ENCODE measurements at places on chromosomes 2 and 18.

- DNase-seq = no peak
Observed at GRCh38 chr2:222677981-222678380, 6.5 kb downstream of the MOGAT1 start.

- no peak for DNase-seq
Observed at GRCh38 chr2:240142859-240143258, 2.4 kb upstream of the OTOS start.

DNA sequence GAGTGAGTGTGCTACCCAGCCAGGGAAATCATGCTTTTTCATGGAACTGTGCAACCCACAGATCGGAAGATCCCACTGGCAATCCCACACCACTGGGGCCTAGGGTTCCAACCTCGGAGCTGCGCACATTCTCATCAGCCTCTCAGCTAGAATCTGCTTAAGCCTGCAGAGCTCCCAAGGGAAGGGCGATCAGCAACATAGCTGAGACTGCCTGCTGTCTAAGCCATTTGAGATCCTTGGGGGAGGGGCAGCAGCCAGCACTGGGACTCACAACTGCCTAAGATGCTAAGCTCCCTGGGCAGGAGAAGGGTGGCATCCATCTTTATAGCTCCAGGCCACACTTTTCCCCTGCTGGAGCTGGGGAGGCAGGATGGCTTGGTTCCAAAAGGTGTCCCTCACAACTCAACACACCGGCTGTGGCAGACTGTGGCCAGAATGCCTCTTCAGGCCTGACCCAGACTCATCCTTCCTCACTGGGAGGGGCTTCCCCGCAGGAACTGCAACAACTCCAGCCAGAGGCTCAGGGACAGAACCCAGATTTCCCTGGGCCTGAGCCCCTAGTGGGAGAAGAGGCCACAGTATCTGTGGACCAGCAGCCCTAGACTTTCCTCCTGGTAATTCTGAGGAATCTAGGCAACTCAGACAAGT is 1133.3 kb upstream of the PIK3C3 start:
- no peak for DNase-seq

GRCh38 chr2:229993236-229993635 is 70.9 kb downstream of the FBXO36 start:
- no peak for DNase-seq

GRCh38 chr2:221635949-221636348 is 63.8 kb upstream of the EPHA4 start:
- DNase-seq = no peak

DNA sequence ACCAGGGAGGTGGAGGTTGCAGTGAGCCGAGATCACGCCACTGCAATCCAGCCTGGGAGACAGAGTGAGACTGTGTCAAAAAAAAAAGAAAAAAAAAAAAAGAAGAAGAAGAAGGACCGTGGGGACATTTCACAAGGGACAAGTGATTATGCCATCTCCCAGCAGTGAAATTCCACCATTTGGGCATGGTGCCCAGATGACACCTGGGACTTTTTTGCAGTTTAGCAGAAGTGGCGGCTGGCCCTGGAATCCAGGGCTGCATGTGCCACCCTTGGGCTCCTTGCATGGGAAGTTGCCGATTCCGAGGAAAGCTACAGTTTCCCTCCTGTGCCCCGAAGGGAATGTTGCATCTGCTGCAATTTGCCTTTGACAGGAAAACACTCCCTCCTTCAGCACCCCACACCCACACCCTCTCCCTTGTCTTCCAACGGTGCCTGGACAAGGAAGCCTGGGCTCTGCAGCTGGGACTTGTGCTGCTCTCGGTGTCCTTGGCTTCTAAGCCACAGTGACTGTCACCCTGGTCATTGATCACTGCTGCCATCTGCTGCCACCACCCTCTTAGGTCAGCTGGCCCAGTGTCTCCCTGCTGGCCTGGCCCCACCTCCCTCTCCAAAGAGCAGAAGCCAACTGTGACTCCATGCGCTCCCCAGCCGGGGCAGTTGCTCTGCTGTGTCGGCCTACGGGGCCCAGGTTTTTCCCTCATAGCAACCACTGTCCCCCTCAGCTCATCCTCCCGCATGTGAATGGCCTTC is 56.4 kb upstream of the LRRC30 start:
- DNase-seq = no peak

DNA sequence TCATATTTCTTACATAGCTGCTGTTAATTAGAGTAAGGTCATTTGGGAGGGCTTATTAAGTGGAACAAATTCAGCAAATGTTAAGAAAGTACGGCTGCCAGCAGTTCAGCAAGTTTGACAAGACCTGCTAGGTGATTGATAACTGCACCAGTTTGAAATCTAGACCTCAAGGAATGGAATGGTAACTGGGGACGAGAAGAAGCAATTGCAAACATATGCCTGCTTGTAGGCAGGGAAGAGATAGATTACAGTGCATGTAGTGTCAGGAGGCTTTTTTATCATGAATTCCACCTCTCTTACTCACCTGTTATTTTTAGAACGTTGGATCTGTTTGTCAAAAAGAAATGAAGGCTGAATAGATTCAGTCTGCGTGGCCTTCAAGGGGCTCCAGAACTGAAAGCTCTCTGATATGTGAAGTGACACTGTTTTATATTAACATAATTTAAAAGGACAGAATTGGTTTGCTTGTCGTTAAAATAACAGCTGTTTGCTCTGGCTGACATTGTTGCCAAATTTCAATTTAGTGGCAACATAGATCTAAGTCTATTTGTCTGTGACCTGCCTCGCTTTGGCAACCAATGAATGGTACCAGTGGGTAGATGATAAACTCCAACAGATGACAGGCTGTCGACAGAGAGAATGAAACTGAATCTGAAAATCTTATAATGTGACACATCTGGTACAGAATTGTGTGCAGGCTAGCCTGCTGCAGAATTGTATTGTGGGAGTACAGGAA is 199.3 kb downstream of the ZNF407 start:
- no peak for DNase-seq

- DNase-seq = no peak
Observed at GRCh38 chr18:11279461-11279860, 130.1 kb upstream of the PIEZO2 start.

DNA sequence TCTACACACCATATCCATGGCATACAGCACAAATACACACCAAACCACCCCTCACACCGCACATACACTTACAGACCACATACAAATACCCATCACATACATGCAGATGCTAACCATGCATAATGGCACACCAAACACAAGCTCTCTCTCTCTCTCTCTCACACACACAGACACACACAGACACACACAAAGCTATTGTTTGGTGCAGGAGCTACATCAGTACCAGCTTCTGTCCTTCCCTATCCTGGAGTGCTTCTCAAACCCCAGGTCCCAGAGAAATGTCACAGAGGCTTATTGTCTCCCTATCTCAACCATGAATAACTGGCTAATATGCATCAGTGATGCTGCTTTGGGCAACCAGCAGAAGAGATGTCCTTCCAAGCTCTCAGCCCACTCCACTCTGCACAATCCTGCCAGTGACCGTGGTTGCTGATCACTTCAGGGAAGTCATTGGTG is 36.5 kb upstream of the ST3GAL5 start:
- no peak for DNase-seq

- no peak for DNase-seq
Observed at GRCh38 chr2:98568161-98568956, 40.0 kb downstream of the COA5 start.

DNA sequence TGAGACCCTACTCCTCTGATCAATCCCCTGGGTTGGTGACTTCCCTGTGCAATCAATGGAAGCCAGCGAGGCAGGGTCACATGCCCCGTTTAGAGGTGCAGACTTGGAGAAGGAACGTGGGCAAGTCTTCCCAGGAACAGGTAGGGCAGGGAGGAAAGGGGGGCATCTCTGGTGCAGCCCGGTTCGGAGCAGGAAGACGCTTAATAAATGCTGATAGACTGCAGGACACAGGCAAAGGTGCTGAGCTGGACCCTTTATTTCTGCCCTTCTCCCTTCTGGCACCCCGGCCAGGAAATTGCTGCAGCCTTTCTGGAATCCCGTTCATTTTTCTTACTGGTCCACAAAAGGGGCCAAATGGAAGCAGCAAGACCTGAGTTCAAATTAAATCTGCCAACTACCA is 821 bp upstream of the PROC start:
- DNase-seq = no peak

GRCh38 chr2:230677201-230677946 is 35.3 kb upstream of the CAB39 start:
- DNase-seq = no peak

All from CD4-positive, alpha-beta T cell treated with Interleukin-6 at 100 ng/mL for 8 hours (primary cell).